ENCODE measurements at places on chromosomes 2 and 18.

- no peak for DNase-seq
Measured at GRCh38 chr2:58916063-58916462, 674.9 kb upstream of the FANCL start.

GRCh38 chr2:176187899-176188773, at the start of gene HOXD1:
TSS of gene HOXD1 (plus strand) at chr2:176188668. CDS start at chr2:176188802, 134 bp downstream.
- DNase-seq, result peak; percentile 20

- DNase-seq, result no peak
Measured at GRCh38 chr2:185687967-185688366, 50.6 kb upstream of the FSIP2 start.

- DNase-seq, result no peak
Measured at GRCh38 chr2:50448556-50448955, 583.4 kb downstream of the NRXN1 start.

All from caudate nucleus (tissue), 63 donors.